Stimulated activated CD8-positive, alpha-beta memory T cell treated with anti-CD3 and anti-CD28 coated beads, Interleukin-4, amount 100 ng/mL, for 24 hours (primary cell): ENCODE measurements at places on chromosomes 4 and X.

DNA sequence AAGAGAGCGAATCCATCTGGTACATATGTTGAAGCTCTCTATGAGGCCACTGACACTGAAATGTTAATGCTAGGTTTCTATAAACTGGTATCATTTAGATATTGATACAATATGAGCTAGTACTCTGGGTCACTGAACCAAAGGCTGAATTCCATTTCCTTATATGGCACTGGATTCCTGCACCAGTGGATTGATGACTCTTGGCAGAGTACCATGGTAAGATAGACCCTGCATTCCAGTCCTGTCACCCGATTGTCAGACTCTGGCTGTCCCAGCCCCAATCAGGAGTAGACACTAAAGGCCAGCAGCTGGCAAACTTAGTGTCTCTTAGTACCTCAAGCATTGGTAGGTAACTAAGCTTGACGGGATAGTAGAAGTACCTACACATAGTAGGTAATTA is 44.0 kb upstream of the EOLA2 start:
- no peak for DNase-seq

DNA sequence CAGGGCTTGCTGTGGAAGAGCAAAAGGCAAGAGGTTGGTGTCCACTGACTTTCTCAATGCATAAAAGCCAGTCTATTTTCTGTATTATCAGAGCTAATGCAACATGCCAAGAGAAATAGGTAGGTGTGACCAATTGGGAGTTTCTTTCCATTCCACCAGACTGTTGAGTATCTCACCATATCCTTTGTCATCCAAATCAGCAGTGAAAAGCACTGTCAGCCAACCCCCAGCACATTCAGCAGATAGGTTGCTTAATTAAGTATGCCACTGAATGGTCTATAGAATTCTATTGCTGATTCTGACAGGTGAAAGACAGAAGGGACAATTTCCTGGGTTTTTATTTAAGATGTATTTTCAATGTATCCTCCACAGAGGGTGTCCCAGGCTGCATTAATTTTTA is 139.8 kb downstream of the HS6ST2 start:
- no peak for DNase-seq

GRCh38 chr4:67714955-67715354 is 14.0 kb upstream of the UBA6 start:
- no peak for DNase-seq

DNA sequence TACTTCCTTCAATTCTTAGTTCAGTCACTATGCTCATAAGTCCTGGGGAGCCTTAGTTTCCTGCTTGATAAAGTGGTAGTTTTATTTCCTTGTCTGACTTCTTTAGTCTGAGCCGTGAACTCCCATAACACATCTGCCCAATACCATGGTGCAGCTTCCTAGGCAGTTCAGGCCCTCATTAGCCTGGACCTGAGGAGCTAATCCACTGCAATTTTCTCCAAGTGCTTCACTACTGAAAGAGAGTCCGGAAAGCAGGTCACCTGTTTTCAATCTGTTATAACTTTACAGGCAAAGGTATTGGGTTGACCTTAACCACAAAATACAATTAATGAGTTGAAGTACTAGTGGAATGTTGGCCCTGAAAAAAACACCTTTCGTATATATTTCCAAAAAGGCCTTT is 245.4 kb upstream of the BOD1L1 start:
- DNase-seq, result no peak

- DNase-seq, result no peak
Measured at GRCh38 chr4:120801137-120801758, 121.3 kb downstream of the PRDM5 start.

DNA sequence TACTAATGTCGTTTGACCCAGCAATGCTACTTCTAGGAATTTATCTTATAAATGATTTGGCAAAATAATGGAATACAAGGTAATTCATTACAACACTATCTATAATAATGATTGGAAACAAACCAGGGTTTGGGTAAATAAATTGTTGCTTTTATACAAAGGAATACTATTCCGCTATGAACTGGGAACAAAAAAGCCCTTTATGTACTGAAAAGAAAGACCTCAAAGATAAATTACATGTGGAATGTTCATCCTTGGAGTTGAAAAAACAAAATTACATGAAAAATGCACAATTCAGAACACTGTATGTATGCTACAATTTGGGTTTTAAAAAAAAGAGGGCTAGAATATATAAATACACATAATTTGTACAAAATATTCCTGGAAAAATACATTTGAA is 5.2 kb upstream of the NUP54 start:
- DNase-seq, result no peak

GRCh38 chrX:38985375-38985774 is 184.1 kb downstream of the MID1IP1 start:
- no peak for DNase-seq

- peak; percentile 59 for DNase-seq
Measured at GRCh38 chrX:69165087-69165651, at the start of gene PJA1. PJA1 (minus strand) TSS chrX:69165453; CDS start chrX:69163073, 2,380 bp downstream.

DNA sequence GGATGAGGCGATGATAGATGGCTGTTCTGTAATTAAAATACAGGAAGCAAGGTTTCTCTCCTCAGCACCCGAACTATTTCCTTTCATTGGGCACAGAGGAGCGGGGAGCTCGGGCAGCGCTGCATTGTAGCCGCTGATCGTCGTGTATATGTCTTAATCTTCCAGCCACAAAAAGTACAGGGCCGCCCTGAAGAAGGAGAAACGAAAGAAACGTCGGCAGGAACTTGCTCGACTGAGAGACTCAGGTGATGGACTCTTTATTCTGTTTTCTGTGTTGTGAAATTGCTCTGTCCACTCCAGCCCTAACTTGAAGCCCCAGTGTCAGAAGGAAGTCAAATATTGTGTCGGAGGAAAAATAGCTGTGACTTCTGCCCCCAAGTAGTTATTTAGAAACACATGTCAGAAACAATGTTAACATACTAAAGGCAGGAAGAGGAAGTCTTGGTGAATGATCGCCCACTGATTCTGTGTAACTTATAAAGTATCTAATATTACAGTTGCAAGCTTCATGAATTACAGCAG is 546 bp downstream of the ZRSR2 start:
- DNase-seq, result no peak
